Activated CD4-positive, alpha-beta T cell treated with anti-CD3 and anti-CD28 coated beads, Interleukin-2, amount 50 U/mL, for 24 hours (primary cell): ENCODE measurements at places on chromosomes 5 and 9.

DNA sequence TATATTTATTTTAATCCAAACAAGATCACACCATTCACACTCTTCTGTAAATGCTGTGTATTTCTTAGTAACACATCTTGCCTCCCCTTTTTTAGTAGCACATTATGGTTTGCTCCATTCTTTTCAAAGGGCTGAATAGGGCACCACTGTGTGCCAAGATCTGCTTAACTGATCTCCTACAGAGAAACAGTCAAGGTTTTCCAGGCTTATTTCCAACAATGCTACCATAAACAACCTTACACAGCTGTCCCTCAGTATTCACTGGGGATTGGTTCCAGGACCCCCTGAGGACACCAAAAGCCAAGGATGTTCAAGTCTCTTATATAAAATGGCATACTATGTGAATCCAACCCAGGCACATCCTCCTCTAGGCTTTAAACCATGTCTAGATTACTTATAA lies 16.5 kb downstream of the GOLM1 start:
- DNase-seq: no peak

GRCh38 chr5:64632251-64632650 lies 58.1 kb upstream of the SHISAL2B start:
- no peak for DNase-seq

DNA sequence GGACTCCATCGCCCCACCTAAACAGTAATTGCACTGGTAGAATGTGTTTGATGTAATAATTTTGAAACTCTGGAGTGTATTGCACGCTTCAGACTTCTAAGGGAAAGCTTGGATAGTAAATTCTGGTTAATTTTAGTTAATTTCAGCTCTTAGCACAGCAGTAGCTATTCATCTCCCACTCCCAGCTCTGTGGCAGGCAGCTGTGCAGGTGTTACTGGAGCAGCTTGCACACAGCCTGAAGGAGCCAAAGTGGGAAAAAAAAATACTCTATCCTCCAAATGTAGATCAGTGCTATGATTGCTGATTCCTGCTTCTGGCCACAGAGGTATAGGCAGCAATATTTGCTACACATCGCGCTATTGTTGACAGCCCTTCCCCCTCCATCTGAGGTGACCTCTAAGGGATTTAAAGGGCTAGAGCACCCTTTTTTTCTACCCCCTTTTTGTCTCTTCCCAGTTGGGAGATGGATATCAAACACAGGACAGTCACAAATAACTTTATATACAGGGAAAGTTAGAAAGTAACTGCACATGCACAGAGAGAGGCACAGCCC lies 97.4 kb downstream of the KCTD16 start:
- no peak for DNase-seq

DNA sequence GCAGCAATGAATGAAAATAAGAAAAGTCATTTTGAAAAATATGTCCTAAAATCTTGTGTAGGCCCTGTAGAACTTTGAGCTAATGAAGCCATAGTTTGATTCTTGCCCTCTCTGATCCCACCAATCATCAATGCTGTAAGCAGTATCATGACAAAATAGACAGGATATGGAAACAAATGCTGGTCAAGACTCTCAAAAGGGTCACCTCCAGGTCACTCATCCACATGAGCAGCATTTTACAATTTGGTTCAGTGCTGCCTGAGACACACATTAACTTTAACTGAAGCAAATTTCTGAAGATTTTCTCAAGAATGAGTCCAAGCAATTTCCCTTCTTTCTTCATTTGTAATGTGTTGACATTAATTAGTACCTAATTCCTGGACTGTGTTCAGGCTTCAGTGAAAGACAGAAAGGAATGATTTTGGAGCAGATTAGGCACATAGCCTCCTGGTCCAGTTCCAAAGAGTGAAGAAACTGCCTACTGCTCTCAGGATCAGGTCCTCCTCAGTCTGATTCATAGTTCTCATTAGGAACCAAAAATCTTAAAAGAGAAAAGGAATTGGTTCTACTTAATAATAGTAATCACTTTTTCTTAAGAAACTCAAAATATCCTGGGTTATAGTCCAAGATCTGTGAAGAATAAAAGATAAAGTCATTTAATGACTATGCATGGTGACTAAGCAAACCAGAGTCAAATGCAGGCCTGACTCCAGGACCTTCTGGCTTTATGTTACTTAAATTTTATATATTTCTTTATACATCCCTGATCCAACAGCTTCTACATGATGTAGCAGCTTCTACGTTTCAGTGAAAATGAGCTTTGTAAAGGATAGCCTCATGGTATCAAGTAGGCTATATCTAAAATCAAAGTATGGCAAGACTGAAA lies 192.1 kb upstream of the RGMB start:
- no peak for DNase-seq
